ENCODE measurements at places on chromosomes 6 and 20.

DNA sequence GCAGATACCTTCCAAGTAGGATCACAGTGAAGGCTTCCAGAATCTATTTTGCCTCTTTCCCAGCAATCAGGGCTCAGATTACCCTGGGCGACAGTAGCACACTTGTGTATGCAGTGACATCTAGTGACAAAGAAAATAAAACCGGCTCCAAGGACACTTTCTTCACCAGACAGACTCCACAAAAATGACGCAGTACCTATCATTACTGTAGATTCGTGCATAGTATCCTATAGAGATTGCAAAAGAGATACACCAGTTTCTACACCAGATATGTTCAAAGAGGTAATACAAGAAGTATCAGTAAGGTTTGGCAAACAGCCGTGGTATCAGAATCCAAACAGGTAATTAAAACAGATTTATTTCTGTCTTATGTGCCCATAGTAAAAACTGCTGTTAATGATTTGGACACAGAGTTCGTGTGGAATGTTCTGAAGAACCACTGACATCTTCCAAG lies 600.4 kb upstream of the JAG1 start:
- no peak for DNase-seq

GRCh38 chr20:49385465-49385864 lies 97.0 kb downstream of the KCNB1 start:
- DNase-seq = no peak

DNA sequence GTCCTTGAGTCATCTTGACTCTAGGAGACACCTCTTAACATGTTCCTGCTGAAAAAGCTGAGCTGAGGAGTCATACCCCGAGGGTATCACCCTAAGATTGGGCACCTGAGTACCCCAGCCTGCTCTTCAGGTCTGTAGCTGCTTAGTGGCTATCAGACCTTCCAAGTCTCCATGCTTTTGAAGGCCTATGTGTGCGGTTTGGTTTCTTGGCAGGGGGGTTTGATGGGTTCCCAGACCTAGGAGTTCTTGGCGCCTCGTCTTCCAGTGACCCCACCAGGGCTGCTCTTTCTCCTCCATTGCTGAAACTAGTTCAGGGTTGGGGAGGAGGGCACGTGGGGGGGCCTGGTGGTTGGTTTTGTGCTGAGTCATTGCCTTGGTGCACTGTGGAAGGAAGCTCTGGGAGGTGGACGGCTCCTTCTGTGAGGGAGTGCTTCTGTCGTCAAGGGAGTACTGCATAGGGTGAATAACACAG lies 20.1 kb downstream of the IGF2R start:
- no peak for DNase-seq

- DNase-seq = no peak
Observed at GRCh38 chr6:97427648-97428047, 144.6 kb upstream of the MMS22L start.

- DNase-seq = no peak
Observed at GRCh38 chr6:70549327-70549726, 17.4 kb upstream of the SDHAF4 start.

DNA sequence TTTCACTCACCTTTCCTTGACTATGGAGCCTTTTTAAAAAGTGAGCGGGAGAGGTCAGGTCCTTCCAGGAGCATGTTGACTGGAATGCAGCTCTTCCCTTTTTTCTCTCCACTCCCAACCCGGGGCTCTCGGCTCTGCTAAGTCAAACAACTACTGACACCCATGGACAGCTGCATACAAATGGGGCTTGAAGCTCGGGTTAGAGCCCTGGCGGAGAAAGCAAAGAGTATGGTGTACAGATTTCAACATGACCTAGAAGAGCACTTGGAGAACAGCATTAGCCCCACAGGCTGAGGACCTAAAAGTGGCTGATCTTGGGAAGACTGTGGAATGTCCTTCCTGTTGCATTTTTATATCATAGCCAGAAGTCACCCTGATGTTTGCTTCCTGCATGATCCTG lies 162.0 kb upstream of the STMND1 start:
- DNase-seq = no peak

DNA sequence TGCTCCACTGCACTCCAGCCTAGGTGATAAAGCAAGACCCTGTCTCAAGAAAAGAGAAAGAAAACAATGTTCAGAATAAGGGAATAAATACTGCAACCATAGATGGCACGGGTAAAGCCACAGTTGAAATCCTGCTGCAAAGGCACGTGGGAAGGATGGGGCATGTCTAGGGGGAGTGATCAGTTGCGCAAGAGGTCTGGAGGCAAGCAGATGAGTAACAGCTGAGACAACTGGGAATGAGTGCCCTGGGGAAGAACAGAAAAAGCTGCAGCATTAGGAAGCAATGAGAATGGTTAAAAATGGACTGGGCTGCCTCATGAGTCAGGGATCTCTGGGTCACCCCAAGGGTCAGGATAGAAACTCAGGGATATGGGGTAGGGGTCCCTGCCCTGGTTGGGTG lies 96.3 kb downstream of the GMPR start:
- no peak for DNase-seq

- DNase-seq = no peak
Observed at GRCh38 chr6:42915732-42916131, at the start of gene PTCRA. Gene PTCRA, plus strand, starts transcription at chr6:42916053. Its CDS starts 17 bp downstream, at chr6:42916070.

DNA sequence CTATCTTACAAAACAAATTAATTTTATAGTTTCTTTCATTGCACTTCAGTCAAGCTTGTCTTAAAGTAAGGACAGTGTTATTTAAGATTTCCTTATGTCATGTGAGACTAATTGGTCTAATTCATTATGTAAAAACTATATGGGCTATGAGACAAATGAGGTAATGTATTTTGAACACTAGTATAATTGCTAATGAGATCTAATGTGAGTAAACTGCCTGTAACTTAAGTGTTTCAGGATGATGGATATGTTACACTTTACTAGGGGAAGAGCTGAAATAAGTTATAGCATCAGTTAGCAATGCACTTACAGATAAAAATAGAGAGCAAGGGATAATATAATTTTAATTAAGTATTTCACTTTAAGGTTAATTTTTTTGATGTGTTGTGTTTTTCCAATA lies 386.3 kb upstream of the MAP3K7 start:
- DNase-seq = no peak

GRCh38 chr6:85121158-85121557 lies 328.7 kb upstream of the NT5E start:
- no peak for DNase-seq

- no peak for DNase-seq
Observed at GRCh38 chr6:156821707-156822106, 44.5 kb downstream of the ARID1B start.

GRCh38 chr6:168418711-168419121 lies 22.3 kb upstream of the SMOC2 start:
- no peak for DNase-seq

DNA sequence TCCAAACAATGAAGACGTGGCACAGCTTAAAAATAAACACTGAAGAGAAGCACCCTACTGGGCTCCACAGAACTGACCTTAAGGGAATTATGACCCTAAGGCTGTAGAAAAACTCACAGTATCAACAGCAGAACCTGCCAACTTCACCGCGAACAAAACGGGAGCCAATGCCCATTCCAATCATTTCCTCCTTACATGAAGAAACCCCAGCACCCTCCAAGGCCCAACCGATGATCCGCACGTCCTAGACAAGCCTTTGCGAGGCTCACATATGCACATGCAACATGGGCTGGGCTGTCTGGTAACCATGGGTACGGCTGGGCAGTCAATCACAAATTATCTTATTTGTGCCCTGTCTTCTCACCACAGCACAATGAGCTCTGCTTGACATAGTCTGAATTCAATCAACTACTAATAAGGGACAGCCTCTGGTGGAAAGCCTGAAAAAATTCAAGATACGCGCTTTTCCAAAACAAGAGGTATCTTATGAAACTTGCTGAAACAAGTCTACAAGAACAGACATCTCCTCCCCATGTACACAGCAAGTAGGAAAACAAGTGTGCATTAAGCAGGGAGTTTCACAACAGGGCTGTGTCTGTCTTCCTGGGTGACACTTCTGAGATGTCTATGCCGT lies 1.7 kb downstream of the DIDO1 start:
- no peak for DNase-seq

- DNase-seq = no peak
Observed at GRCh38 chr6:73343164-73343563, 10.9 kb downstream of the DPPA5 start.

DNA sequence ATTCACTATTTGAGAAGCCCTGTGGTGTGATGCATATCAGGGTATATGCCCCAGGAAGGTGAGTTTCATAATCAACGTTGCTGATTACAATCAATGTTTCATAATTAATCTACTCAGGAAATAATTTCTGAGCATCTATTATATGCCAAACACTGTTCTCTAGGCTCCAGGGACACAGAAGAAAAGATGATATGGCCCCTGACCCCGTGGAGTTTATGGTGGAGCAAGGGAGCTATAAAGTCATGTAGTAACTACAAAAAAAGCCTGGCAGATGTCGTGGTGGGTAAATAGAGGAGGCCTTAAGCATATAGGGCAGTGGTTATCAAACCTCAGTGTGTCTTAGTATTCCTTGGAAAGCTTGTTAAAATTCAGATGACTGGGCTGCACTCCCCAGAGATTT lies 40.1 kb upstream of the BCAS1 start:
- no peak for DNase-seq

DNA sequence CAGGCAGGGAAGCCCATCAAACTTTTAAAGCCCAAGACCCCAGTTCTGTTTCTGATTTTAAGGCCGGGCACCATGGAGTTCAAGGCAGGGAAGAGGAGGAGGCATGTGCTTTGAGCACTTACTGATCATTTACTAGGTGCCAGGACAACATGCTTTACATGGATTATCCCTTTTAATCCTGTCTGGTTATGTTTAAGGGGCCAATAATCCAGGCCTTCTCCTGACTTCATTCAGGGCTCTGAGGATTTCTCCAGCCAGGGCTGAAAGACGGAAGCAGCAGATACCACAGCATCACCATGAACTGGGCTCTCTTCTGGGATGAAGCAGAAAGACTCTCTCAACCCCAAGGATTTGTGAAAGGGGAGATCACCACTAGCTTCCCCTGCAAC lies 4.1 kb downstream of the CCND3 start:
- no peak for DNase-seq

- DNase-seq = no peak
Observed at GRCh38 chr6:8434727-8435092, 635 bp downstream of the SLC35B3 start.

- no peak for DNase-seq
Observed at GRCh38 chr6:11978169-11978987, 33.7 kb upstream of the HIVEP1 start.

GRCh38 chr6:150068151-150068550 lies 770 bp downstream of the ULBP3 start:
- DNase-seq = no peak

DNA sequence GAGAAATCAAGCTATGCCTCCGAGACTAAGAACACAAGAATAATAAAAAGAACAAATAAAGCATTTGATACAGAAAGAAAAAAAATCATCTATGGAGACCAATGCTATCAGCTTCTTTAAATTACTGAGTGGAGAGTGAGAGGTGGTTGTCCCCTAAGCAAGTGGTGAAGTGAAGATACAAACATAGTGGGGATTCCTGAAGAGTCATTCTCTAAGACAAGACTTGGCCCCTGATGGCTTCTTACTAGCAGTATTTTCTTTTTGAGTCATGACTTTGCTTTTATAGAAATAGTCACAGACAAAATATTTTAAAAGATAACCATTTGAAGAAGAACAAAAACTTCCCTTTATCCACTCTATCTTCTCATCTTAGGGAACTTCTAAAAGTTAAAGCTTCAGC lies 261.4 kb upstream of the PRDM1 start:
- no peak for DNase-seq

DNA sequence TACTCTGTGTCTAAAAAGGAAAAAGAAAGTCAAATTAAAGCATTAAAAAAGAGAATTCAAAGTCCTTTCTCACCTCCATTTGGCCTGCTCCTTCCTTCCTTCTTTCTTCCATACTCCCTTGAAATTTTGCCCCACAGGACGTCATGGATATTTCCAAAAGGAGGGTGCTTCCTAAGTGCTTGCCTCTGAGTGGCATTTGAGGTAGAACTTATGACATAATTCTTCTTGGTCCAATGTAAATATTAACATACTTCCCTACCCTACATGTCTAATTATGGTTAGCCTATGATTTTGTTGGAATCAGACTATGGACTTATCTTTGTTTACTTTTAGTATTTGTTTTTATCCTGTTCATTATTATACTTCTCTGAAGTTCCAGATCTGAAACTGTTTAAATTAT lies 132.3 kb downstream of the PFDN4 start:
- no peak for DNase-seq

DNA sequence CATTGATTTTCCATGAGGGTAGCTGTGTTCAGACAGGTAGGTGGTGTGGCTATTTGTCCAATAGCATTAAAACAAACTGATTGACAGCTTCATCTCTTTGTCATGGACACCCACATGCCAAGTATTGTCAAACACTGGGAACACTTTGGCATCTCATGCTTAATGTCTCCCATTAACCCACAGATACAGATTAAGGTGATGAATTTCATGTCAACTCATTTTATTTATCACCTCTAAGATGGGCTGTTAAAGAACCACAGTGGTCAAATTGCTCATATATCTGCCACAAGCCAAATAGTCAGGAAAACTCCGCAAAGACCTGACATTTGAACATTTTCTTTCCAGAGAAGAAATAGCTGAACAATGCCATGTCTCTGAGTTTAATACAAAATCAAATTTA lies 139.1 kb upstream of the SPTLC3 start:
- DNase-seq = no peak

GRCh38 chr20:63500151-63500901 lies 1.4 kb upstream of the EEF1A2 start:
- DNase-seq = no peak

DNA sequence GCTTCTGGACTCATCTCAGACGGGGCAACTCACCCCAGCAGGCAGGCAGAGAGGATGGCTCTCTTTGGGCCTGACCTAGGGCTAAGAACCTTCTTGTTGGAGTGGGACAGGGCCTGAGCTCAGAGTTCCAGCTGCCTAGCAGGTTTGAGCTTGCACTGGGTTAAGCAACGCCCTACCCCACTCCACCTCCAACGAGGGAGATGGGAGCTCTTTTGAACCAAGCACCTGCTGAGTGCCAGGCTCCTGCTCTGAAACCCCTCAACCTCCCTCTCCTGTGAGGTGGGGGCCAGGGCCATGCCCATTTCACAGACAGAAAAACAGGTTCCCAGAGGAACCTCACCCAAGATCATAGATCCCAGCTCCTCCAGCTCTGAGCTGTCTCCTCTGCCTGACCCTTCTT lies 54.3 kb downstream of the SNAI1 start:
- DNase-seq = no peak

DNA sequence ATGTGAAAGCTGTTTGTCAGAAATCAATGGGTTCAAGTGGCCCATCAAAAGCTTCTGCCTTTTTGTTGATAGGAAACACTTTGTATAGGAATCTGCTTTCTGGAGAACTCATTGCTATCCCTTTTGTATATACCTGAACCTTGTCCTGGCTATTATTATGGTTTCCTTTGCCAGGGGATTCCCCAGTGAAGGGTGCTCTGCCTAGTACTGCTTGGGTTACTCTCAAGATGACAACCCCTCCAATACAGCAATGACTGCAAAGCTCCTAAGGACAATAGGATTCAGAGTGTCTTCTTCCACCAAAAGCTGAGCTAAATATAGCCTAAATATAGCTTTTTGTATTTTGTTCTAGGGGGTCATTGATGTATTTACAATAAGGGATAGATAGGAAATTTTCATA lies 54.0 kb upstream of the PTPRK start:
- DNase-seq = no peak
